Fibroblast of pulmonary artery (primary cell): ENCODE measurements at places on chromosomes 11 and 22.

- DNase-seq = no peak
Observed at GRCh38 chr11:57868491-57868890, 106.9 kb downstream of the CTNND1 start.

DNA sequence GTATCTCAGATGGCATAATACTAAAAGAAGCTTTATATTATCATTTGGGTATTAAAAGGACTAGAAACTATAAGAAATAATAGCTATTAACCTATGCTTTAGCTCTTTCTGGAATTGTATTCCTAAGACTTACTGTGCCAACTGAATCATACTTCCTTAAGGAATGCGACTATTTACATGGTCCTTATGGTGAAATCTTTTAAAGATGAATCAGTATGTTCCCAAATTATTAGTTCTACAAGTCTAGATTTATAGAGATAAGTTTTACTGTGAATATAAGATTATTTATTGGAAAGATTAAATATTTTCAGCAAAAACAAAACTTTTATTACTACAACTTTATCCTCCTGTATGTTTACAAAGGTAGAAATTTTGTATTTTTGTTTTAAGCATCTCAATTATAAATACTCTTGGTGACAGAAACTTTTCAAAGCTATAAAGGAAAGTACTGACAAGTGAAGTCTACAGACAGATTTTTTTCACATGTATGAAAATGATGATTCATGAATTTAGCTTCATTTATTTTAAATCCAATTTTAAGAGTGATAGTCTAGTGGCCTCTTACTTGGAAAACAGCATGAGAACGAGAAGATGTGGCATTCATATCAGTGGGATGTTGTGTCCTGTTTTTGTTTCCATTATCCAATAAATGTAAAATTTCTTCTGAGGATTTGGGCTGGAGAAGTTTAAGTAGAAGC lies 17.8 kb downstream of the KIF18A start:
- DNase-seq = peak; percentile 63

GRCh38 chr11:77030834-77031414 lies 3.3 kb upstream of the B3GNT6 start:
- DNase-seq = no peak

DNA sequence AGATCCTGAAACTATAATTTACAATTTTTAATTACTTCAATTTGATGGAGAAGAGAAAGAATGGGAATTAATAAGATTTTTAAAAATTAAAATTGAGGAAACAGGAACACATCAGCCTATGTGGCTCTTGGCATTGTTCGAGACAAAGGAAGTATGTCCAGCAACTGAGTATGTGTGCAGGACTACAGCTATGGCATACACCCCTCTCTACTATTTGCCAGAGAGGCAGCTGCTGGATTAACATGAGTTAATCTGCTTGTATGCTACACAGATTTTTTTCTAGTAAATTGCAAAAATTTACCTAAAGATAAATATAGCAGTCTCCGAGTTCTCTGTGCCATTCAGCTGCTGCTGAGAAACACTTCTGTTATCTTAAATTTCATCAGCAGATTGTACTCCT lies 70.6 kb downstream of the PHF21A start:
- peak; percentile 13 for DNase-seq

- peak; percentile 49 for DNase-seq
Observed at GRCh38 chr11:69151836-69152235, 3.9 kb upstream of the SMIM38 start.

DNA sequence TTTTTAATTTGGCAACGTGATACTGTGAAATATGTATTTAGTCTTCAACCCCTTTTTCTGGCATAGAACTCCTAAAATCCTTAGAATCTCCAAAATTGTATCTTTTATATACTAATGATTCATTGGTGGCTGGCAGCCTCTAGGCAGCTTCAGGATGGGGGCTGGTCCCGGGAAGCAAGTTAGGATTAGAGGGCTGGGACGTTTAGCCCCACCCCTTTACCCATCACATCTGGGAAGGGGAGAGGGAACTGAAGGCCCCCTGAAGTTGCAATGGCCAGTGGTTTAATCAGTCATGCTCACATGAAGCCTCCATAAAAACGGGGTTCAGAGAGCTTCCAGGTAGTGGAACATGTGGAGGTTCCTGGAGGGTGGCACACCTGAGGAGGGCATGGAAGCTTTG lies 7.1 kb downstream of the IL17RA start:
- no peak for DNase-seq

- DNase-seq = peak; percentile 32
Observed at GRCh38 chr11:28461846-28462245, 353.7 kb downstream of the METTL15 start.

DNA sequence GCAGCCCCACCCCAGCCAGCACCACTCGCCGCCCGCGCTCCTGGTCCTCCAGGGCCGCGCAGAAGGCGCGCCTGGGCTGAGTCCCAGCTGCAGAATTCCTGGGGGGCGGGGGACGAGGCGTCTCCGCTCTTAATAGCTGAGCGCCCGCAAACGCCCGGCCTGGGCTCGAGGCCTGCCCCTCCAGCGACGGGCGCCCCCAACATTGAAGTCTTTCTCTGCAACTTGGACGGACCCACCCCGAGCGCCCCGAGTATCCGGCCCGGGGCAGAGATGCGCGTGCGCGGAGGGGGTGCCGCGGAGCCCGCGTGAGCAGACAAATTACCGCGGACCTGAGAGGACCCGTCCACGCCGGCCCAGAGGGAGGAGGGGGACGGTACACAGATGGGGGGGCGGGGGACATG lies 6.7 kb upstream of the SYT7 start:
- DNase-seq = no peak

DNA sequence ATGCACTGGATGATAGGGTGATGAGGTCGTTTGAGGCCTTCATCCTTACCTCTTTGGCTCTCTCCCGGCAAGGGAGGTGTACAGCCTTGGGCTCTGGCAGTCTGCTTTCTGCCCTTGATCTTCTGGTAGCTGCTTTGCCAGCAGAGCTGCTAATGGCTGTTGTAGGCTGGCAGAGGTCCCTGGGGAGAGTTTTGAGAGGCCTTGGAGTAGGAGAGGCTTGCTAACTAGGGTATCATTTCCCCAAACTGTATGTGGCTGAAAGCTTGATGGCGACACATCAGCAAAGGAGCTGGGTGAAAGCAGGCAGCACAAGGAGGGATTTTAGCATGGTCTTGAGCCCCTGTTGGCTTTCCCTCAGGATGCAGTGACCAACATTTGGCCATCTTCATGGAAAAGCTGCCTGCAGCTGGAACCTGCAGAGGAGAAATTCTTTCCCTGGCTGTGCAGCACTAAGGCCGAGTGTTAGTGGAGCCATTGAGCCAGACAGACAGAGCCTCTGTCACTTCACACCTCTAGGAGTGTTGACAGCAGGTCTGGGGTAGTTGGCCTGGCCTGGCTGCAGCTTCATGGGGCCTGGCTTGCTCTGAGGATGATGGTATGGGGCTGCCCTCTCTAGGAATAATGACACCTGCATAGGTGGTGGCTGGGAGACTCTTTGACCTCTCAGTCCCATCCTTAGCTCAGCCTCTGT lies 3.5 kb upstream of the AMPD3 start:
- DNase-seq = no peak
